Endothelial cell (in vitro differentiated cells): ENCODE measurements at places on chromosomes 3 and 15.
A peak's percentile ranks its signal among the peaks of the same experiment; 100 is the strongest.

- DNase-seq: no peak
Observed at GRCh38 chr15:75032395-75032794, 9.0 kb downstream of the PPCDC start.

DNA sequence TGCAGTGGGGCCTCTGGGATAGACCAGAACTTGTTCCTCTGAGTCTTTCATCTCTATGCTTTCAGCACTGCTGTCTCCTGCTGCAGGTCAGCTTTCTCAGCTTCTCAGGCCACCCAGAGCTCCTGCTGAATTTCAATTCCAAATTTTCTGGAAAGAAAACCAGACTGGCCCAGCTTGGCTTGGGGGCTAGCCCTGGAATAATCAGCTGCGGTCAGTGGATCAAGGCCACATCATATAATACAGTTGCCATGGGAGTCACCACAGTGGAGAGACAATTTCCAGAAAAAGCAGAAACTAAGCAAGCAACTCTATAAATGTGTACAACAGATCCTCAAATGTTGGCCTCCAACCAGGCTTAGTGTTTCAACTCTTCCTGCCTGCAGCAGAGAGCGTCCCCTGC, 91.1 kb upstream of the SLC24A5 start:
- no peak for DNase-seq

- no peak for DNase-seq
Observed at GRCh38 chr15:42404461-42405235, 45.3 kb downstream of the CAPN3 start.

DNA sequence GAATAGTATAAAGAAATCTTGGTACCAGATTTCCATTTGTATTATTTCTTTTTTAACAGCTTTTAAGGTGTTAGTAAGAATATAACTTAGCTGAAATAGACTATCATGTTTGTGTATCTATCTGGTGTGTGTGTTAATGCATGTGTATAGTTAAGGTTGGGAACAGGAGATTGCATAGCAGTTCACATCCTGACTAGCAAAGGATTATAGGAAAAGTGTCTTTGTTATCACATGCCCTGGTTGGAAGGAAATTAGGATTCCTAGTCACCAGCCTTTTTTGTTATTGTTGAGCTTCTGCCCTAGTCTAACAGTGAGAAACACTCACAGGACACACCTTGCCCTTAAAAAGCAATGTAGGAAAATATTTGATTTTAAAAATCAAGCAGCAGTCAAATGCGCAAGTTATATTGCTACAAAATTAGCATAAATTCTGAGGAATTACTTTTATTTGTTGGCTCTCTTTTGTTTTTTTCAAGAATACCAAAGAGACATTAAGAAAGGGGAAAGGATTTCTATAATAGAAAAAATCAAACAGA, 58.2 kb downstream of the SETD5 start:
- DNase-seq: no peak

DNA sequence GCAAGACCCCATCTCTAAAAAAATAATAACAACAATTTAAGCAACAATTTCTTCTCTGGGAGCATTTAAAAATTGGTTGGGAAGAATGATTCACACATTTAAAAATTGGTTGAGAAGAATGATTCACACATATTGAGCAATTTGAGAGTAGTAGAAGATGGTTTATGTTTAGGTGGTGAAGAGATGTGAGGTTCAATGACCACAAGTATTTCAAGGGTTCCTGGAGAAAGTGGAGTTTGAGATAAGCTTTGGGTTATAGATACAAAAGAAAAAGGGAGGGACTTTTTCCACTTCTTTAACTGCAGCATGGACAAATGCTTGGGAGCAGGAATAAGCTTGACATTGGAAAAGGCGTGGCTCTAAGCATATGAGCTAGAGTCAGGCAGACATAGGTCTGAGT, 145.7 kb upstream of the NPHP3 start:
- no peak for DNase-seq

GRCh38 chr15:68192804-68193486, 12.2 kb downstream of the CALML4 start:
- DNase-seq: no peak

DNA sequence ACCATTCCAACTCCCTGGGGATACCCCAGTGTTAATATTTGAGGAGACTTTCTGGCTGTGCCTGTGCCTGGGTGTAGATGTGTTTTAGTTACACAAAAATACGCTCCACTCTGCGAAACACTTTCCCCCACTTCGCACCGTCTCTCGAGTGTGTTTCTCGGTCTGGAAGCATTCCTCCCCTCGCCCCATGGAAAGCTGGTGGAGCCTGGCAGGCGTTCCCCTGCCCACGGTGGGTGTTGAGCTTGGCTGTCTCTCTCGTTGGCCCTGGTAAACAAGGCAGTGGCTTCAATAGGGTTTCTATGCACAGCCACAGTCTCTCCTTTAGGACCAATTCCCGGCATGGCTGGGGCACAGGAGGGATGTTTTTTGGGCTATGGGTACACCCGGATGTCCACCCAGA, 19.3 kb downstream of the IQSEC1 start:
- no peak for DNase-seq

- no peak for DNase-seq
Observed at GRCh38 chr3:46372492-46373359, 2.0 kb downstream of the CCR5 start.

- DNase-seq: no peak
Observed at GRCh38 chr15:76135516-76135915, 75.7 kb downstream of the TMEM266 start.

DNA sequence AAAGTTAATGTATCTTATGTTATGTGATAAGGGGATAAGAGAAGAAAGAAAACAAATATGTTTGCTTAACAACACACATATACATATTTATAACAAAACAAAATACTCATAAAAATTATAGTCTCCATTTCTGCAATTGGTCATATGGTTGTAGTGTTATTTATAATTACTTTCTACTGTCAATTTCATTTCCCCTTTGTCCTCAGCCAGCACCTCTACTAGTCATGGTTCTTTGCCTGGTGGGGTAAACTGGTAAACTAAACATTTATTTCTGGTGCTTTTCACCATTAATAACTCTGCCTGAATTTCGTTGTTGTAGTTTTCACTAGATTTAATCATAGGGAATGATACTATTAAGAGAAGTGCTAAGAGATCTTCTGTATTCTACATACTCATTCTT, 88.0 kb upstream of the ALCAM start:
- DNase-seq: no peak

GRCh38 chr3:59772416-59773408, 722.9 kb upstream of the CFAP20DC start:
- DNase-seq: no peak

DNA sequence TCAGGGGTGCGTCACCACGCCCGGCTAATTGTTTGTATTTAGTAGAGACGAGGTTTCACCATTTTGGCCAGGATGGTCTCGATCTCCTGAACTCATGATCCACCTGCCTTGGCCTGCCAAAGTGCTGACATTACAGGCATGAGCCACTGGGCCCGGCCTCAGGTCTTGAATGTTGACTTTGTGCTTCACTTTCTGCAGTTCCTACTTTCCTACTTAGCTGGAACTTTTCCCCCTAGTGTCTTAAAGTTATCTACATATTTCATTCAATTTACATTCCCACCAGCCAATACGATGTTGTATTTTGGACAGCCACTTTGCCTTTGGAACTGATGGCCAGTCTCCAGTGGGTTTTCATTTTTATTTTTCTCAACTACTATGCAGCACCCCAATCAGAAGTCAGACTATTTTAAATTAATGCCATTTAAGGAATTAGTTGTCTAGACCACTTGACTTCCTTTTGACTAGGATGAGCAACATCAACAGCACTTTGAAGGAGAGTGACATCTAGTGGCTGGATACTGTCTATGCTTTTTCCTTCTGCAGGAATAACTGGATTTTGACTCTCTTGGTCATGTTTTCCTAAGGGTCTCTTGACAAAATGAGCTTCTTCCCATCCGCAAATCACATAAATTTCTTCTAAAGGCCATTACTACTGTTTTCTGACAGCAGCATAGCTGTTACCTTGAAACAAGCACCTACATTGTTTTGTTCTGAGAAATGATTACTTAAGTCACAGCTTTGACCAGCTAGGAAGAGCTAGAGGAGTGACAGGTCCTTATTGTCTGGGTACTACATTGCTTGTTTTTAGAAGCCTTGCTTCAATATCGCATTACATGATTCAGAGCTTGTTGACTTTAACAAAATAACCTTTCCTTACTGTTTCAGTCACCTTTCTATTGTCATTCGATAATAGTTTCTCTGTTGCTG, 140.2 kb downstream of the ITPR1 start:
- peak; percentile 12 for DNase-seq

DNA sequence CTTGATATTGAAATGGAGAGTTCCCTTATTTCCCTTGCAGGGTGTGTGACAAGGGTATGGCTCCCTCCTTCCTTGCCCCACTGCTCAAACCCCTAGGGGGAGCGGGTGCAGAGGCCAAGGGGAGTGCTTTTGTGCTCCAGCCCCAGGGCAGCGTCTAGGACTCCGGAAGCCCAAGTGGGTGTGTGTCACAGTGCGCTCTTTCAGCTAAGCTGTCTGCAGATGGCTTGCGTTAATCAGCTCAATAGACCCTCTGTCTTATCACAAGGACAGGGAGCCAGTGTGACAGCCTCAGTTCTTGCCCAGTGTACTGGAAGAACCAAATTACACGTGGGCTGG, 523.6 kb upstream of the LMCD1 start:
- no peak for DNase-seq

GRCh38 chr3:127543441-127543840, 47.1 kb downstream of the TPRA1 start:
- DNase-seq: no peak

DNA sequence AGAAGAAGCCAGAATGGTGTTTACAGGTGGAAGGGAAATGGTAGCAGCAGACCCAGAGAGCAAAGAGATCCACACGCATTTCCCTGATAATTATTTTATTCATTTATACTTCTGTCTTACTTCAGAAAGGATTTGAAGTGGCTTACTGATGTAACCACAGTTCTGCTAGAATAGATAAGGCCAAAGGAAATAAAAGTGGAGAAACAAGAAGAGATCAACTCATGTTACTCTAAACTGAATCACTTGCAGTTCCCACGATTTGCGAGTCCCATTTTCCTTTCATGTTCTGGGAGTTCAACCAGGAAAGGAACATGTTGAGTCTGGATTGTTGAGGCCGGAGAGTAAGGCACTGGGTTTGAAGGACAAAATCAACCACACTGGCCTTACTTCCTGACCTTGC, 151.8 kb downstream of the MYRIP start:
- no peak for DNase-seq

DNA sequence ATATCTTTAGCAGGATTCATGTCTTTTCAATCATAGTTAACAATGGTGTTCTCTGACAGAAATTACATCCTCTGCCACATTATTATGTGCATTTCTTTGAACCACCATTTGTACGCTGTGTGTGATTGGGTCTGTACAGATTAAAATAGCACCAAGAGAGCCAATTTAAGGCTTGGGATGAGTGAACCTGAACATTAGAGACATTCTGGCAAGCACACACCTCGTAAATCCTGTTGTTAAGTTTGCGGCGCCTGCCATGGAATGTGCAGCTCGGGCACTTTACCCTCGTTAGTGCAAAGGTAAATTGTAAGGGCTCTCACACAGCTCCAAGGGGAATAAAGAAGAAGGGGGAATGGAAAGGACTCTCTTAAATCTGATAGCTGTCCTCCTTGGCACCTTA, 482.4 kb upstream of the DPPA4 start:
- DNase-seq: no peak

DNA sequence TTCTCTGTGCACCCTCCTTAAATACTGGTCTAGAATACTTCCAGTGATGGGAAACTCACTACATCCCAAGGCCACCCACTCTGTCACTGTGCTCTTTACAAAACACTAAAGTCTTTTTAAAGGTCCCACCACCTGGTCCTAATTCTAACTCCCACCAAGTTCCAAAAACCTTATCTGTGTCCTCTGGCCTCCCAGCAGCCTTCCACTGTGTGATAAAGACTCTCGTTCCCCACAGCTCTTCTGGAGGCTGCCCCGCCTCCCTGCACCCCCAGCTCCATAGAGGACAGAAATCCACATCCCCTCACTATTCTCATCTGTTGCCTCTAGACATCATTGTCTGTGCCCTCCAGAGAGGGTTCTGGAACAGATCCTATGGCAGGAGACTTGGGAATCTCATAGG, 276.4 kb downstream of the FAM43A start:
- DNase-seq: no peak

- no peak for DNase-seq
Observed at GRCh38 chr3:99842826-99843589, 25.3 kb downstream of the CMSS1 start.

- DNase-seq: no peak
Observed at GRCh38 chr3:40714771-40715345, 190.1 kb downstream of the ZNF621 start.

DNA sequence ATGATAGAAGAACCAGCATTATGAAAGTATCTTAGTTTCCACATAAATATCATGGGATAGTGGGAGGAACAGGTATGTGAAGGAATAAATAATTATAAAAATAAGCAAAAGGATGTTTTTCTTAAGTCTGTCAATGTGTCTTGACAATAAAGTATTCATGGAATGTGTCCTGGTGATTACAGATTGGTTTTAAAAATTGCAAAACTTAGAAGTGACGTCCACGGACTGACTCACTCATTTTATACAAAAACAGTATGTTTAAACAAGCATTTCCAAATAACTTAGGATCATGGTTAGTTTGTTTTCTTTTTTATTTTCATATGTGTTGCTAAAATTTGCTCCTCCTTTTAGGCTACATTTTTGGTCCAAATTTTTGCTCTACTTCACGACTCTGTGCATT, 687.0 kb upstream of the NECTIN3 start:
- no peak for DNase-seq

GRCh38 chr15:44250566-44251205, 37.8 kb upstream of the GOLM2 start:
- no peak for DNase-seq

DNA sequence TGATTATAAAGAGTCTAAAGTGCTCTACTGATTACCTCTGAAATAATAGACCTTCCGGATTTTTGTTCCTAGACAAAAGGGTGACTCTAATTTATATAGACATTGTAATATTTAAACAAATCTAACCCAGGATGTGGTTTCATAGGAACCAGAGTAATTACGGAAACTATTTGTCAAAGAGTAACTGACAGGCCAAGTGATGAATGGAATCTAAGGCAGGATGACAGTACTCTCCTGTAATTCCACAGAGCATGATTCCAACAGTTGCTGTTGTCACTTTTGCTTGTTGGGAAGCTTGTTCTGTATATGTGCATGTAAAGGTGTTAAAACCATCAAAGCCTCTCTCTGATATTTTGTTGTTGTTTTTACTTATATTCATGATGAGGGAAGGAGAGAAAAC, 1141.0 kb downstream of the IGSF11 start:
- no peak for DNase-seq

- DNase-seq: no peak
Observed at GRCh38 chr15:82570721-82571508, 30.7 kb upstream of the RPS17 start.

GRCh38 chr3:38460377-38461270, 6.9 kb downstream of the ACVR2B start:
- DNase-seq: no peak

DNA sequence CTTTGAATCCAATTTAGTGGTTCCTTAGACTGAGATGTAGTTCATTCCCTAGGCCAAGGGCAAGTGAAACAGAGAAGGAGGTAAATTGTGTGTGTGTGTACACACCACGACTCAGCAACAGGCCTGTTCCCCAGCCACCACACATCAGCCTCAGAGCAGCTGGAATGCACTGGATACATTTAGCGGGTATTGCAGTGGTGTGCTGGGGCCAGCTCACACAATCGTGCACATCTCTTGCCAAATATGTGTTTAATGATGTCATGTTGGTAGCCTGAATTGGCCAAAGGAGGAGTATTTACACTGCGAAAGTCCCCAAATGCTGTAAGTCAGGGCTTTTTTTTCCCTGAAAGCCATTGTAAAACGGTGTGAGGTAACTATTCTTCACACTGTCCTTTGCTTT, 82.3 kb downstream of the RBPMS2 start:
- DNase-seq: no peak
